ENCODE measurements at places on chromosomes 7 and 10.

DNA sequence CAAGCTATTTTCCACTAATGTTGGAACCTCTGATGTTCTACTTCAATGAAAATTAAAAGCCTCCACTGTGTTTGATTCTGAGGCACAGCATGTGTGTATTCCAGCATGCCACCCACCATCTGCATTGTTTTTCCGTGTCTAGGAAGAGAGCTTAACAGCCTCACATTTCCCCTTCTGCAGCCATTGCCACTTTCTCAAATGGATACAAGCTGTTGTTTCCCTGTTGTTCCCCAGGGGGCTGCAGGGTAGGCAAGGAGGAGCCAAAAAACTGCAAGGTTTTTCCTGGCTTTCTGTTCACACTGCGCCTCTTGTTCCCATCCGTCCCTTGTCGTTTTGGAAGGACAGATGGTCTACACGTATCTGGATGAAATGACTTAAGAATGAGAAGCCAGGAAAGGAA, 72.3 kb upstream of the DNAJB12 start:
- no peak for DNase-seq

- DNase-seq, result no peak
These were observed 34.1 kb downstream of the GET4 start for GRCh38 chr7:910441-910861.

DNA sequence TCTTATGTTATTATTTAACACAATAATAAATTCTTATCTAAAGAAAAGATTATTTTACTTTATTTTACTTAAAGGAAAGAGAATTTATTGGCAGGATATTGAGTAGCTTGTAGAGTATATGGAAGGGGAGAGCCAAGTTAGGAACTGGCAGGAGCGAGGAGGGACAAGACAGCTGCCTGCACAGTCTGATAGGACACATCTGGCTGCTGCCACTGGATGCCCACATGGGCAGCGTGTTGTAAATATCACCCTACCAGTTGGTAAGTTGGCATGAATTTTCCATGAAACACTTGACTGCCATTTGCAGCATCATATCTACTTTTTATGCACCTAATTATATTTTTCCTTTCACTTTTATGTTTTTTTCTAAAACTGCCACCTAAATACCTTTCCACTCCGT, 19.6 kb downstream of the SRI start:
- DNase-seq, result no peak

DNA sequence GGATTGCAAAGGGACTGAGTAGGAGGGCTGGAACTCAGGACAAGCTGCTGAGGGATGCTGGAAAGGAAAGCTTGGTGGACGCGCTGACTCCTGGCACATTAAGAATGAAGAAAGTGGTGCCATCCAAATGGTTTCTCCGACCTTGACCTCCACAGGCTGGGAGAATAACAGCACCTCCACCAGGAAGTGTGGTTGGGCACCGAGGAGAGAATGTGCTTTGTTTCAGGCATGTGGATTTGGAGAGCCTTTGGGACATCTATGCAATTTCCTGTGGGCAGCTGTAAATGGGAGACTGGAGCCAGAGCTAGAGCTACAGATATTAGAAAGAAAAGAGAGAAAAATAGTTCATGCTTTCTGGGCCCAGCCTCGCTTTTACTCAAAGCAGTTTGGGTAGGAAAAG, 29.8 kb upstream of the HABP2 start:
- no peak for DNase-seq

DNA sequence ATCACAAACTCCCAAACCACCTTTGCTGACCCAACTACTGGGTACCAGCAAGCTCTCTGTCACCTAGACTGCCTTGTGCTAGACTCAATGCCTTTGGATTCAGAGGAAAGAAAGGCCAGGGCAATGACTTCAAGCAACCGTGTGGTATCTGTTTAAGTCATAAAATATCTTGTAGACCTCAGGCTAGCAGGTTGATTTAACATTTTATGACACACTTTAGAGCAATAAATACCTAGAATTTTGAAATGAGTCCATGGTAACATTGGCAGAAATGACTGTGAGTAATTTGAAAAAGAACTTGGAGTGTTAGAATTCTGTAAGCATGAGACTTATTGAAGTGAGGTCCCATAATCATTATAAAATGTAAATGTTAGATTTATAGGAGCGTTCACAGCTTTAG, 87.2 kb downstream of the TWIST1 start:
- DNase-seq, result peak; percentile 64

- no peak for DNase-seq
These were observed 75.6 kb downstream of the PTPRN2 start for GRCh38 chr7:158512042-158512441.

DNA sequence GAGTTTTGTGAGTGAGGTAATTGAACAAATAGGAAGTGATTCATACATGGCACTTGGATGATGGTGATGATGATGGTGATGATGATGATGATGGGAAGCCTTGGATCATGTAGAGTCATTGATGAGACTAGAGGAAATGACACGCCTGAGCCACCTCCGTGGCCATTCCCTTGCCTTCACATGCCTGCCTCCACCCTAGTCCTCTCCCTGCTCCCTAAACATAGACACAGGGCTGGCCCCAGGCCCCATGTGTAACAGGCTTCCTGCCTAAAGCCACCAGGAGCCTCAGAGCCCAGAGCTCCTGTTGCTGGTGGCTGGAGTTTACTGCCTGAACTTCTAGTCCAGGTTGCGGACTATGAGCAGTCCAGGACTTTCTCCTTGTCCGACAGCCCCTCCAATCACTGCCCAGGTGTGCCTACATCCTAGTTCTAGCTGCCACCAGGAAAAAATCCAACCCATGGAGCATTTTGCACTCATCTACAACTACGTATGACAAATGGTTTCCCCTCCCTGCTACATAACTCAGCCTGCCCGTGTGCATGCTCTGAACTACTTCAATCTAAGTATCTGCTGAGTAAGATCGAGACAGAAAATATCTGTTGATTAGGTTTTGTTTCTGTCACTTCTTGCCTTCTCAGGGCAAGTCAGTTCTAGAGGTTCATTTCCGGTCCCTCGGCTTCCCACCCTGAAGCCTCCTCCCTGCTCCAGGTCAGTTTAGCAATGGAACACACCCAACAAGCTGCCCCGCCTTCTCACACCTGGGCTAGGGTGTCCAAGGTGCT, 35.5 kb upstream of the KDM7A start:
- DNase-seq, result no peak

DNA sequence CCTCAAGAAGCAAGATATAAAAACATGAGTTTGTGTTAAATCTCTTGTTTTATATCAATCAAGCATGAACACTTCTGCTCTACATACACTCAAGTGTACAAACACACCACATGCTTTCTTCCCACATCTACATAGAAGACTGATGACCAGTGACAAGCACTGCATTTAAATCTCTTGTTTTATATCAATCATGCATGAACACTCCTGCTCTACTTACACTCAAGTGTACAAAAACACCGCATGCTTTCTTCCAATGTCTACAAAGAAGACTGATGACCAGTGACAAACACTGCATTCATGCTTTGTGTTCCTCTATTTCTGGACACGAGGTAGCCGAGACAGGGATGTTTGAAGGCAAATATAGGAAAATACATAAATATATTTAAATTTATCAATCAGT, 642.0 kb upstream of the PFKP start:
- DNase-seq, result no peak

GRCh38 chr10:4111643-4112042, 326.6 kb upstream of the KLF6 start:
- peak; percentile 64 for DNase-seq

DNA sequence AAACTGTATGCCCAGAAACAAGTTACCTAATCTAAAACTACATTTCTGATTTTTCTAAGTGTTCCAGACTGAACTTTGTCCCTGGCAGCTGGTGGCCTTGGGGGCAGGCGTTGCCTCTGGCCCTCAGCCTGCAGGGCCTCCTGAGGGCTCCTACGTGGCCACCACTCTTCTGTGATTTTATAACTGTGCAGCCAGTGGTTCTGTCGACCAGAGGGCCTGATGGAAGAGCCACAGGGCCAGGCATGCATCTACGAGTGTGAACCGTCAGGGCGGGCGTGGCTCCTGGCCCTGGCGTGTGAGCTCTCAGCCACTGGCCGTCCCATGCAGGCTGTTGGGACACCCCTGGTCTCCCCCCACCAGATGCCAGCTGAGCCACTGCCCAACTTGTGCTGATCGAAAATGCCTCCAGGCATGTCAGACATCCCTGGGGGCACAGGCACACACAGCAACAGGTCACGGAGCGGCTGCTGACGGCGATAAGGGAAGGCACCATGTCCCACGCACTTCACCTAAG, 173.4 kb downstream of the ZMYND11 start:
- DNase-seq, result no peak

GRCh38 chr10:79143879-79144278, 75.1 kb downstream of the ZMIZ1 start:
- DNase-seq, result no peak

GRCh38 chr7:85927226-85927625, 716.5 kb upstream of the GRM3 start:
- no peak for DNase-seq

DNA sequence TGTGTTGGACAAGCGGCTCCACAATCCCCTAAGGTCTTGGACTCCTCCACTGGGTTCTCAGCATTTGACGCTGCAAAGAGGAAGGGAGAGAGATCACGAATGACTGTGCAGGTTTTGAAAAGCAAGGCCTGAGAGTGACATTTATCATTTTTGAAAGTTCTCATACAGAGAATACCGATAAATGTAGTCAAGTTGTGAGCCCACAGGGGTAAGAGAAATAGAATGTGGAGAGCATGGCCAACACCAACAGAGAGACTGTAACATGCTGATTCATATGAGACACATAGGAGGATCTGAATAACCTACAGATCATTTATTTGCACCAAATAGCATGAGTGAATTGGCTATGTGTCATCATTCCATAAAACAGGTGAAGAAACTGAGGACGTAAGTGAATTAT, 230.5 kb upstream of the MBL2 start:
- no peak for DNase-seq

DNA sequence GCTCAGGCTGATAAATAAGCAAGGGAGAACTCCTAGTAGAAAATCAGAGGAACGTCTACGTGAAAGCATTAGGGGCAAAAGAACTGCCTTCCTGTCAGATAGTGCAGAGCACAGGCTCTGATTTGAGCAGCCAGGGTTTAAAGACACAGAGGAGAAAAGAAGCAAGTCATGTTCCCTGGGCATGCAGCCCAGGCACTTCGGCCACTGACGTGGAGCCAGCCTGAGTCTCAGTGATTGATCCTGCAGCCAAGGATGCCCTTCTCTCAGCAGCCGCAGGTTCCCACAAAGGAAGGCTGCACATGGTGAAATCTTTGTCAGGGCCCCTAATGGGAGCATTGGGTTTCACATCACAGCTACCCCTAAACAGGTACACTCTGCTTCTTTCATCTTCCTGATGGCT, 161.7 kb upstream of the HPS1 start:
- no peak for DNase-seq

GRCh38 chr10:102579328-102579727, 65.0 kb upstream of the TRIM8 start:
- peak; percentile 31 for DNase-seq

- no peak for DNase-seq
These were observed 3.0 kb upstream of the HABP2 start for GRCh38 chr10:113549856-113550255.

GRCh38 chr10:24866604-24867583, 85.5 kb downstream of the PRTFDC1 start:
- DNase-seq, result peak; percentile 72

DNA sequence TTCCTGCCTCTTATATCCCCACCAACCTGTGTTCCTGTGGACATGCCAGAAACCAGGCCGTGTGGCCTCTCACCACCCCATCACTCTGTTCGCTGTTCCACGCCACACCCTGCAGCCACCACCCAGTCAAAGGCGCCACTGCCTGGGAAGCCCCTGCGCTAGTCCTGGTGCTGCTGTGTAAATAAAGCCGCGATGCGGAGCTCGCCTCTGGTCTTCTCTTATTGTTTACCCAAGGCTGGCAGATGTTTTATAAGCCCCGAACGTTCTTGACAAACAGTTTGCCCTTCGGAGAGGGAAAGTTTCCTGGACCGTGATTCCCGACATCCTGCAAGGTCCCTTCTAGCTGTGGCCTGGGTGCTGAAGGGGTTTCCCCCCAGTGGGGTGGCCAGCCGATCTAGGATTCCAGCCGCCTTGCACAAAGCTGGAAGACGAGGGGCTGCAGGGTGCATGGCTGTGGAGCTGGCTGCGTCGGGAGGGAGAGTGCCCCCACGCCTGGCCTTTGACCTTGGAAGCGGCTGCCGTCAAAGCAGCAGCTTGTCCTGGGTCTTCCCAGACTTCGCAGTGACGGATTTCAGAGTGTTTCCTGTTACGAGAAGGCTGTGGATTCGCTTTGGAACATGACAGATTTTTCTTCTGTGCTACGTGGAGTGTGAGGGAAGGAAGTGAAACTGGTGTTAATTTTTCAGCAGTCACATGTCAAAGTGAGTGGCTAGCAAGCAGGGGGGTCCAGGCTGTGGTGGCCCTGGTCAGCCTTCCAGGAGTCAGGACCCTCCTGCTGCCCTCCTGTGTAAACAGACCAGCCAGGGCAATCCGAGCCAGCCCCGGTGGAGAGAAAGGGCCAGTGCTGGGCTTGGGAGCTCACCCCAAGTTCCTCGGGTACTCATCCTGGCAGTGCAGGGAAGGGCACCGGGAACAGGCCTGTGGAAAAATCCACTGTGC, 61.6 kb downstream of the LHPP start:
- no peak for DNase-seq

DNA sequence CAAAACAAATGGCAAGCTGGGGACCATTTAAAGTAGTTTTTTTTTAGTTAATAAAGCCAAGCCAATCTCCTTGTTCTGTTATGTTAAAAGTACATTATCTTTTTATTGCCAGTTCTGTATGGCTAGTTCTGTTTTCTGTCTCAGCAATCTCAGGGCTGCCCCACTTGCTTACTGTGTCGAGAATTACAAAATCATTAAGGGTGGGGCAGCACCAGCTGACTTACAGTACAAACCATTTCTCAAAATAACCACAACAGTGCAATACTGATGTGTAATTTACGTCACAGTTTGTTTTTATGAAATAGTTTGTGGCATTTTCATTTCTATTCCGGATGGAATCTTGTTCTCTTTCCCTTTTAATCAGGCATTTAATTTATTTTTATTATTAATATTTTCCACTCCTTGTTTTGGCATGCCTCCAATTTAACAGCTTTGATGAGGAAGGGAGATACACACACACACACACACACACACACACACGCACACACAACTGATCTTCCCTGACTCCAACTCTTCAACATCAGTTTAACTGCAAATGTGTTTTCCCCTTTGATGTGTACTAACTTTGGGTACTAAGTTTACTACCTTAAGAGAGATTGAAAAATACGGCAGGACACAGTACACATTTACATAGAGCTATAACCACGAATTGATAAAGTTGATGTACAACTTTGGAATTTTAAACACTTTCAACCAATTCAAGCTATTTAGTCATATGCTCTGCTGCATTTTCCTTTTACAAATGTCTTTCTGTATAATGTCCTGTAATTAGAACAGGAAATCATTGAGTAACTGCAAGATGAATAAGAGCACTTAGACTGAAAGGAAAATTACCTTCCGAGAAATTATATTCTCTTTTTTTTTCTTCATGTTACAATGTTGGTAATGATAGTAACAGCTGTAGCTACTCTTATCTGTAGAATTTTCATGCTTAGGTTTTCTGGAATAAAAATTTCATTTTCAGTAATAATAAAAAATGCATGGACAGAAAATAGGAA, 91.5 kb downstream of the ARID5B start:
- DNase-seq, result peak; percentile 91

- peak; percentile 80 for DNase-seq
These were observed 74.1 kb downstream of the TACC2 start for GRCh38 chr10:122062831-122063674.
